ENCODE measurements at places on chromosomes 2 and 18.

GRCh38 chr18:48555465-48555995, 16.7 kb downstream of the CTIF start:
- DNase-seq, result no peak

GRCh38 chr2:85277416-85278158, 50.2 kb downstream of the TGOLN2 start:
- peak; percentile 79 for DNase-seq

- no peak for DNase-seq
Observed at GRCh38 chr2:97951155-97951680, 44.5 kb downstream of the TMEM131 start.

GRCh38 chr2:120294008-120294340, 41.3 kb downstream of the RALB start:
- DNase-seq, result no peak

DNA sequence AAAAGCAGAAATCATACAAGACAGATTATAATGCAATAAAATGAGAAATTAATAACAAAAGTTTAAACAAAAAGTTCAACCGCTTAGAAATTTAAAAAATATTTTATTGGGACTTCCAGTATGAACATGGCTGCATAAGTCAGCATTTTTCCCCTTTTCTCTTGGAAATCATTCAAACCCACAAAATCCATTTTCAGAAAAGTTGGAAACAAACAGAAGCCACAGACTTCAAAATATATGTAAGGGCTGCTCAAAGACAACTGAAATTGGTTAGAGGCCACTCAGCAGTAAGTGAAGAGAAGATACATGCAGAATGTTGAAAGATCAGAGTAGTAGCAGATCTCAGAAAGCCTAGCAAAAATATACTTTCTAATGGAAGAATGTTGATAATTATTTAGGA, 194.0 kb downstream of the DYSF start:
- no peak for DNase-seq

DNA sequence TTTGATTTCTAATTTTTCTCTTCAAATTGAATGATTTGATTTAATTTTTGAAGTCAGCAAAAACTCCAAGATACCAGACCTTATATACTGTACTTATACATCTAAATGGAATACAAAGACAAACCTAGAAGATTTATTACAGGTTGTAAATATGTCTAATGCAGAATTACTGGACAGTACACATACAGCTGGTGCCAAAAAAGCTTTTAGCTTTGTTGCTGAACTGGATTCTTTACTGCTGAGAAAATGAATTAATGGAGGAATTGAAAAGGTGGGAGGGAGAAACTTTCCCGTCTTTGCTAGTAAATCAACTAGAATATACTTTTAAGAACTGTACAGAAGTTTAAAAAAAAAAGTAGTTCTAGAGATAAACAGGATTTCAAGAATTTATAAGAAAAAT, 17.5 kb downstream of the C1D start:
- no peak for DNase-seq

DNA sequence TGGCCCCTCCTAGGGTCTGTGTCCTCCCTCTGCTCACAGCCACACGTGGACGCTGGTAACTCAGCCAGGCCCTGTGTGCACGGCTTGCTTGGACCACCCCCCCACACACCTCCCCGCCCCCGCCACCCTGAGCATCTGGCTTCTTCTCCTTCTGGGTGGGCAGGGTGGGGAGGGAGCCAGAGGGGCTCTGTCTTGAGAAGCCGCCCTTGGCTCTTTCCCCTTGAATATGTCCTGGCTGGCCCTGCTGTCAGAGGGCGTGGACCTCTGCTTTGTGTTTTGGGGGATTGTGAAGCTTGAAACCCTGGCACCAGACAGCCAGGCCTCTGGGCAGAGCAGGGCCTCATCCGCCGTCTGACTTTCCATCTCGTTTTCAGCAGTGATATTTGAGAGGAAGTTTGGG, 72.1 kb downstream of the GLI2 start:
- no peak for DNase-seq

- peak; percentile 24 for DNase-seq
Observed at GRCh38 chr2:112690853-112691401, 29.9 kb upstream of the NT5DC4 start.

GRCh38 chr2:235868645-235869044, 299.5 kb downstream of the GBX2 start:
- DNase-seq, result no peak

GRCh38 chr2:219104107-219105035, 43.6 kb upstream of the IHH start:
- peak; percentile 14 for DNase-seq

DNA sequence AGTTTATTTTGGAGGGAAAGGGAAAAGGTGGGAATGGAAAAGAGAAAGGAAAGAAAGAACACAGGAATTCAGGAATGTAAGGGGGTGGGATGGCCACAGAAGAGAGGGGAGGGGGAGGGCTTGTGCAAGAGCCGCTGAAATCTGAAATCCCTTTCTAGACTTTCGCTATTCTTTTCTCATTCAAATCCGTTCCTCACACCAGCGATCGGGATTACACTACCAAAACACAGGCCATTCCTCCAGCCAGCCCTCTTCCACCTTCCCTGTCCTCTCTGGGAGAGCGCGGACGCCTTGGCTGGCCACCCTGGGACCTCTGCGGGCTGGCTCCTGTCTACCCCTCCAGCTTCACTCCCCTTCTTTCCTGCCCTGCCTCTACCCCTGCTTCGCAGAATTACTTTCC, 102.3 kb downstream of the CDCA7 start:
- no peak for DNase-seq

GRCh38 chr2:25684577-25685473, 11.4 kb upstream of the DTNB start:
- DNase-seq, result no peak

DNA sequence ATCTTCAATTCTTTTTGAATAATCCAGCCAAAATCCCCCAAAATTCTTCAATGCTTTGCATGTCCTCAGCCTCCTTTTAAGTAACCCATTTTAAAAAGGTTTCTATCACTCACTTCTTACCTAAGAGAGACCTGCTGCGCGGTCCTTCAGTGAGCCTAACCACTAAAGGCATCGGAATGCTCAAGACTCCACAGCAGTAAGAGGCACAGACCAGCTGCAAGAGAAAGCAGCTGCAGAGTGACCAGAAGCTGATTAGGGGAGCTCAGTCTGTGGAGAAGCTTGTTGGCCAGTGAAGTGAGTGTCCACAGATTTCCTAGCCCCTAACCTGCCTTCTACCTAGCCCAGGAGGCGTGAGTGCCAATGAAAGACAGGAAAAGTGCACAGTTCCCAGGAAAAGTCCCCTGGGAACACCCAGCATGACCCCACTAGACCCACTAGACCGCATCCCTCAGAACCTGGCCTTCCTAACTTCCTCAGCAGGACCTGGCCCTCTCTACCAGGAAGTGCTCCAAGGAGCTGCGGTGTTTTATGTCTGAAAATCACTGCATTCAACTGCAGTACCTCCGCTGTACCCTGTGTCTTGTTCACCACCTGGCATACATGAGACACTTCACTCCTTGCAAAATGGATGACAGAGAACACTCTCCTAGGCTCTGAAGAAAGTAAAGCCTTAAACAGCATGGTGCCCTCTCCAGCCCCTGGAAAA, 10.1 kb downstream of the MBOAT2 start:
- no peak for DNase-seq

DNA sequence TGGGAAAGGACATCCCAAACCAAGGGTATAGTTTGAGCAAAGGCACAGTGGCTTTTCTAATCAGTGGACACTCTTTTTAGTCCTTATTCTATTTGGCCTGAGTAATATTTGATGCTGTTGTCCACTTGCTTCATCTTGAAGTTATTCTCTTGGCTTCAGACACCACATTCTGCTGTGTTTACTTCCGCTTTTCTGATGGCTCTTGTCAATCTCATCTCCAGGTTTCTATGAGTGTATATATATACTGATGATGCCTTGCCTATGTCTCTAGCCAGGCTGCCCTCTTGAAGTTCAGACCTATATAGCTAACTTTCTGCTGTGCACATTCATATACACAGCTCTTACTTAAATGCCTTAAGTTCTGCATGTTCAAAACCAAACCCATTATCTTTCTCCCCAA, 83.1 kb downstream of the EFEMP1 start:
- no peak for DNase-seq

- DNase-seq, result no peak
Observed at GRCh38 chr2:144140891-144141290, 379.0 kb downstream of the ZEB2 start.

DNA sequence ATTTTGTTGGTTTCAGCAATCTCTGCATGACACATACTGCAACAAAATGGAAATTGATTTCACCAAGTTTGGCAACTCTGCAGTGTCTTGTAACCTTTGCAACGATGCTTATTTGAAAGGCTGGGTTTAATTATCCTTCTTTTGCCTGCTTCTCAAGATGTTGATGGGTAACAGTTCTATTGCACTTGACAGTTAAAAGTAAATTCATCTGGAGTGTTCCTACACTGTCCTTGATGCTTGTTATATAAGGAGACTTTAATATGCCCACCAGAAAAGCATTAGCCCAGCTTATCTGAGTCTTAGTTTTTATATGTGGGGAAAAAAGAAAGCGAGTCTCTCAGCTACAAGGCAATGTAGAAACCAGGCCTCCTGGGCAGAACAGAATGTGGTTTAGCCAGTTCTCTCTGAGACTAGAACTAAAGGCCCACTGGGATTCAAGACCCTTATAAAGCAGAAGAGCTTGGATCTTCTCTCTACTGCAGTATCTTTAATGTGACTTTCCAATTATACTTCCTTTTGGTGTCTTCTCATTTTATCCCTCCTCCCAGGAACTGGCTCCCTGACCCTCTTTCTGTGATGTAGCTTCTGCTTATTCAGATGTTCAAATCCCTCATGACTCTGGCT, 106.8 kb upstream of the LYPD6 start:
- no peak for DNase-seq

- DNase-seq, result no peak
Observed at GRCh38 chr2:104863468-104864279, 9.8 kb downstream of the POU3F3 start.

DNA sequence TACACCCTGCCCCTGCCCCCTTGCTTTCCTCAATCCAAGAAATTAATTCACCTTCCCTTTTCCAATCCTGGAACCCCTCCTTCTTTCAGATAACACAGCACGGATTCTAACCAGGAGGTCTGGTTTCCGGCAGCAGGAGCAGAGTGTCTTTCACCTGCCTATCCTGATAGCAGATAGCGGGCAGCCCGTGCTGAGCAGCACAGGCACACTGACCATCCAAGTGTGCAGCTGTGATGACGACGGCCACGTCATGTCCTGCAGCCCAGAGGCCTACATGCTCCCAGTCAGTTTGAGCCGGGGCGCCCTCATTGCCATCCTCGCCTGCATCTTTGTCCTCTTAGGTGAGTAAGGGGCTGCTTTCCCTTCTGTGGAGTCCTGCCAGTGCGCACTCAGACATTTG, 216.7 kb downstream of the CDH20 start:
- no peak for DNase-seq

- DNase-seq, result no peak
Observed at GRCh38 chr2:102080451-102081242, 61.9 kb upstream of the IL1R1 start.

GRCh38 chr2:1849450-1849849, 105.1 kb upstream of the PXDN start:
- DNase-seq, result no peak

DNA sequence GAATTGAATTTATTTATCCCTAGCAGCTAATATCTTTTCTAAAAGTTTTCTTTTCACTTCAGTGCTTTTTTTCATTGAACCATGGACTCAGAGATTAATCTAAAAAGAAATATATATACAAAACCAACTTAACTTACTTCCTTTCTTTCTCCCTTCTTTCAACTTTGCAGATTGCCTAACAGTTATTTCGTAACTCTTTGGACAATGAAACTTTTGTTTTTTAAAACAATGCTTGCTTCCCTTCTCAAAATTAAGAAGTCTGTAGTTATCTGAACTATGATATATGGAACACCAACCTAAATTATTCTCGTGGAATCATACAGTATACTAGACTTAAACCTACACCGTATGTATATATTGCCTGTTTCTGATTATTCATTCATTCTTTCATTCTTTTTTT, 62.9 kb downstream of the MIB1 start:
- no peak for DNase-seq

DNA sequence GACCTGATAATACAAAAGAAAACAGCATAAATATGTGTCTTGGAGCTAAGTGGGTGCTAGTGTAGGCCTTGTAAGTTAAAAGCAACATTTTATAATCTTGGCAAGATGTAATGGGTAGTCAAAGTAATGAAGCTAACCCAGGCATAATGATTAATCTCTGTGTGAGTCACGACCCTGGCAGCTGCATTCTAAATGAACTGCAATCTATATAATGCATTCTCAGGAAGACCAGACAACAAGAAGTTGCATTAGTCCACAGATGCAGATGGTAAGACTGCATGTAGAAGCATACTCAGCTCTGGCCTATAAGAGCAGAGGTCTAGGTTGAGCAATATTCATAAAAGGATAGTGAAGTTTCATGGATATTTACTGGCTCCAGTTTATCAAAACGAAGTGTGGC, 85.6 kb upstream of the ETAA1 start:
- peak; percentile 17 for DNase-seq

DNA sequence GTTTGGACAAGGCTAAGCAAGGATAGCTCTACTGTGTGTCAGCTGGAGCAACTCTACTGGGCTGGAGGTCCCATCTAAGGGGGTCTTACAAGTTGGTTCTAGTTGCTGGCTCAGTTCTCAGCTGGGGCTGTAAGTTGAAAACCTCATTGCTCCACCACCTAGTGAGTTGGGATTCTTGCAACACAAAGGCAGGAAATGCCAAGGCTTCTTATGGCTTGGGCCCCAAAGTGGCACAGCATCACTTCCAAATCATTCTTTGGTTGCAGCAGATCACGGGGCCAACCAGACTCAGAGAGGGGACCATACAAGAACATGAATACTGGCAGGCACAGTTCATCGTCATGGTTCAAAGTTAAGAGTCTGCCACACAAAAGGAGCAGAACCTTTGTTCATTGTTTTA, 332.7 kb downstream of the LRRTM1 start:
- no peak for DNase-seq

GRCh38 chr18:74066018-74066417, 81.6 kb downstream of the FBXO15 start:
- DNase-seq, result no peak

DNA sequence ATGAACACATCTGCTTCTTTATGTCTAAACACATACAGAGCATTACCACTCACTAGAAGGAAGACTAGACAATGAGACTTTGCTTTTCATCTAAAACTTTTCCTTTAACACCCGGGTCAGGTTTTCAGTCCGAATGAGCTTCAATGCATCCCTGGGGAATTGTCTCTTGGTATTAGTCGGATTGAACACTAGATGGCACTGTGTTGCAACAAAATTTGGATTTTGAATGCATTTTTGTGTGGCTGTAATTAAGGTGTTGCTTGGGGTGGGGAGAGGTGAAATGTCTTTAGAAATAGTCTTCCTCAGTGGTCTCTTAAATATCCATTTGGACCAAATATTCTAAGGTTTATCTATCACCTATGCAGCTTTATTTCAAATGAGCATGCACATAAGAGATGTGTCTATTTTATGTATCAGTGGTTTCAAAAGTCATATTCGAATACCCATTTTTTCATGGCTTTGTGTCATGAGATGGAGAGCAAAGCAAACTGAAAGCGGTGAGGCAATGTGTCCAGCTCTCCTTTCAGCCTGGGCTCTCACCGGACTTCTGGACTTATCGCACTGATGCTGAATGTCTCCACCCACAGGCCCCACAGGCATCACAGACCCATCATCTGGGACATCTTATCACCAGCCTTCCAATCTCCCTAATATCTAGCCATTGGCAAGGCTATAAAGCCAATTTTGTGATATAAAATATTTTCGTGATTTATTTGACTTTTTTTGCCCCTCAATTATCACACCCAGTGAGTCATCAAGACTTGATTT, 510.3 kb downstream of the RNF144A start:
- peak; percentile 48 for DNase-seq

- DNase-seq, result no peak
Observed at GRCh38 chr18:38961880-38962279, 1396.3 kb upstream of the CELF4 start.

Data from fibroblast of the conjunctiva (primary cell).